ENCODE measurements at places on chromosomes 6 and 20. TPM values are rescaled to one million over a fixed set of nuclear protein-coding genes. Genes with fewer than 3 reads are reported as not detected.

CDS2 gene
- 62.7 TPM for total RNA-seq

SH3BGRL2 gene
- 35.9 TPM for total RNA-seq

STX11 gene
- total RNA-seq, result 7.1 TPM

PLCB4 gene
- 23.4 TPM for total RNA-seq

SMPDL3A gene
- total RNA-seq, result 9.3 TPM

IL17F gene
- total RNA-seq, result not detected

PTCHD4 gene
- total RNA-seq, result 1.7 TPM

MOXD1 gene
- total RNA-seq, result 14.2 TPM

MOCS3 gene
- total RNA-seq, result 3.1 TPM

ERVFRD-1 gene
- 0.22 TPM for total RNA-seq

ESR1 gene
- 16.5 TPM for total RNA-seq

PAX1 gene
- total RNA-seq, result 0.27 TPM

CLIC5 gene
- 42.6 TPM for total RNA-seq

PRDM13 gene
- not detected for total RNA-seq

Data from sciatic nerve (tissue), 2 donors.